ENCODE measurements at places on chromosomes 16 and 17.

DNA sequence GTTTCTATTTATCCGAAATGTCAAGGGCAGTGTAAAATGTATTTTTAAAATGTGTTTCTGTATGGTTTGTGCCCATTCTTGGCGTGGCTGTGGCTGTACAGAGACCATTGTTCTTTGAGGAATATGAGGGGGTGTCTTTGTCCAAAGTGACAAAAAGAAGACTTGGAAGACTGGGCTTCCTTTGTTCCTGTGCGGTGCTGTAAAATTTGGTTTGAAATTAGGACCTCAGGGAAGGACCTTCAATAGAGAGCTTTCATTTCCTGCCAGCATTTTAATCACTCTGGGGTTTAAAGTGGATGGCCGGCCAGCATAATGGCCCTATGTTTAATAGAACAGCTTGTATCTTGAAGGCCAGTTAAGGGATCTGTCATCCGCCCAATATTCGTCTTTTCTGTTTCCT lies 190.1 kb upstream of the TBX2 start:
- no peak for DNase-seq

DNA sequence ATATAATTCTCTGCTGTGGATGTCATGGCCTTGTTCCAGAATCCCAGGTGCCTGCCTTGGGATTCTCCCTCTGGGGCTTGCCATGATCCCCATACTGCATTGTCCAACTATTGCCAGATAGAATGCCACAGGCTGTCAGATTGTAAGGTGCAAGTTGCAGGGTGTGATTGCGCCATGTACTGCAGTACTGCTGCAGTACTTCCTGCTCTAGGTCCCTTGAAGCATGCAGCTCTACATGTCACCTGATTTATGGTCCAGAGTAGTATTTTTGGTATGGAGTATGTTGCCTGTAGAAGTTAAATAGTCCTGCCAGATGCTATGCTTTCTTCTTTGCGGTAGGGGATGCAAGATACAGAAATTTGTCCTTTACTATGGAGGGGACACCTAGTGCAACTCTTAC lies 7.0 kb upstream of the SLFN5 start:
- DNase-seq, result no peak

DNA sequence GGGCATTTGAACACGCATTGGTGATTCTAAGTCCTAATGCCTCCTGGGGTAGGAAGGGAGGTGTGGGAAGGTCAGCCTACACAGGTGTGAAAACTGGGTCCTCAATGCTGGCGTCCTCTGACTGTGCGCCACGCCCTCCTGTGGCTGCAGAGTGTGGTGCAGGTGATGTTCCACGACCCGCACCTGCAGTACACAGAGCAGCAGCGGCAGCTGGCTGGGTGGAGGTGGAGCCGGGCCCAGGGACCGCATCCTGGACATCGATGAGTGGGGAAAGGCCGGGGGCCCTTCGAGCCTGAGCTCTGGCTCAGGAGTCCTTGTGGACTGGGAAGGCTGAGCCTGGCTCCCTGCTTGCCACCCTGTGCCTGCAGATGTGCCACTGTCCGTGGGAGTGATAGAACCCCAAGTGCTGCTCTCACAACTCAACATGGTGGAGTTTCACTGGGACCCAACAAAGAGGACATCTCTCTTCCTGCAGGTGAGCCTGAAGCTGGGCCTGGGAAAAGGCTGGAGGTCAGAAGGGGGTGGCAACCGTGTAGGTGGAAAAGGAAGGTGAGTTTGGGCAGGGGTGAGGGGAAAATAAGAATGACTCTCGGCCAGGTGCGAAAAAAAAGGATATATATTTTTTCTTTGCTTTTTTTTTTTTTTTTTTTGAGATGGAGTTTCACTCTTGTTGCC lies 14.0 kb upstream of the STAC2 start:
- peak; percentile 28 for DNase-seq

GRCh38 chr16:11058832-11059231 lies 114.5 kb downstream of the CLEC16A start:
- no peak for DNase-seq

- DNase-seq, result no peak
These were observed 10.5 kb downstream of the SRL start for GRCh38 chr16:4231367-4231766.

DNA sequence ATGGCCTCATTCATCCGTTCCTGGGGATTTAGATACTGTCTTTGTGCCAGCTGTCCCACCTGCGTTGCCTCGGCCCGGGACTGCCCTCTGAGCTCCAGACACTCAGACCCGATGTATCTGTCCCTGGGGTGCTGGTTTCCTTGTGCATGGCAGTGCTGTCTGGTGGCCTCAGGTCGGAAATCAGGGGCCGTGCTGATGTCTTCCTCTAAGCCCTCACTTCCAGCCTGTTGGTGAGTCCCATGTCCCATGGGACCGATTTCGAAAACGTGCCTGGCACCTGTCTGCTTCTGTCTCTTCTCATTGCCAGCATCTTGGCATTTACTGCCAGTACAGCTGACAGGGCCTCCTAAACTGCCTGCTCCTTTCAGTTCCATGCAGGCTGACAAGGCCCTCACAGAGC lies 22.1 kb downstream of the NT5M start:
- DNase-seq, result no peak

DNA sequence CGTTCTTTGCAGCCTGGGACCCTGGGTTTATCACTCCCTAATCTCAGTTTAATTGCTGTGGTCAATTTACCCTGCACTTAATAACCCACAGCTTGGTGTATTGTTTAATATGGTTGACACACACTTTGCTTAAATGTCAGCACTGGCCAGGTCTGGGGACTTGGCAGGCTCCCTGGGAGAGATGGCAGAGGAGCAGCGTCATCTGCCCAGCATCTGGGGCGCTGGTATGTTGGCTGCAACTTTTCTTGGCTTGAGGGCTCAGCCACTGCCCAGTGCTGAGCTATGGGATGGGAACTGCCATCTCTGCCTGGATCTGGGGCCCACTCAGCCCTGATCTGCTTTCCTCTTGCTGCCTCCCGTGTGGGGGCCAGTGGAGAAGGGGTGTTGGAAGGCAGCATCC lies 115.7 kb upstream of the IRX3 start:
- no peak for DNase-seq

GRCh38 chr17:36511216-36511615 lies 23.5 kb downstream of the MYO19 start:
- DNase-seq, result no peak

DNA sequence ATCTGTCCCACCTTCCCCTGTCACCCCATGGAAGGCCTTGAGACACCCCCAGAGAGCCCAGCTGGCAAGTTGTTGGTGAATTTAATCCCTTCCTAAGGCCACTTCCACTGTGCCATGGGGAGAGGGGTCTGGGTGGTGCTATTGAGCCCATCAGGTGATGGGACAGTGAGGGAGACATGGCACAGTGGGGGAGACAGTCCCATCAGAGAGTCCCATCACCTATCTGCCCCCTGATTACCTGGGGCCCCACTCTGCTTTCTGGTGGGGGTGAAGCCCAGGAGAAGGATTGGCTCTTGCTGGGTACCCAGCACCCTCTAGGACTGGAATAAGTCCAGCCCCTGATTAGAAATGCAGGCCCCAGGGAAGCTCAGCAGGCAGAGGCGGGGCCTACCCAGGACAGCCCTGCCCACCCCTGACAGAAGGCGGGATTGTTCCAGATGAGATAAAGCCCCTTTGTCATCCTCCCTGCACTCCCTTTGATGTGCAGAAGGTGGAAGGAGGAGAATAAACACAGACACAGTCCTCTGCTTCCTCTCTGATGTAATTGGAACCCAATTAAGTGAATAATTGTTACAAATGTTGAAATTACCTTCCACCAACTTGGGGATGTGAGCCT lies 18.9 kb downstream of the TMEM132E start:
- no peak for DNase-seq

- DNase-seq, result no peak
These were observed 1.7 kb downstream of the SUPT6H start for GRCh38 chr17:28663723-28664122.

Data from activated CD4-positive, CD25-positive, alpha-beta regulatory T cell treated with anti-CD3 and anti-CD28 coated beads, Interleukin-2, amount 50 U/mL, for 16 hours (primary cell).